ENCODE measurements at places on chromosomes 3 and 15. TPM values are rescaled to one million over a fixed set of nuclear protein-coding genes. Genes with fewer than 3 reads are reported as not detected.

DNA sequence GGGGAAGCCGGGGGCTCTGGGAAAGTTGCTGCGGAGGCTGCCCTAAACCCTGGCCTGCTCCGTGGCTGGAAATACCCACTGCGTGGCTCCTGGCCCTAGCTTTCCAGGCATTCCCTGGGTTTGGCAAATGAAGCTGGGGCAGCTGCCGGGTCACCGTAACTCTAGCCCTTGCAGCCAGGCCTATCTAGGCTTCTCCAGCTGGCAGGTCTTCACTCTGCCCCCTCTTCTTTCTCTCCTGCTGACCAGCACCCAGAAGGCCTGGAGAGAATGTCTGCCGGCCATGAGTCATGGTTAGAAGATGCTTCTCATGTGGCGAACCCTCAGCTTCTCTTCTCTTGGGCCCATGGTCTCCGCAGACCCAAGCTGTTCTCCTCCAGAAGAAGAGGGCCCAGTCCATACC, 5.6 kb upstream of the DLL4 start:
- H3K27me3 ChIP-seq = peaks cover 72% of the 10 kb centered on the region
- H3K4me1 ChIP-seq = peaks cover 9% of the 10 kb centered on the region
- DNase-seq = no peak
- H3K36me3 ChIP-seq = no peaks in the 10 kb centered on the region
- H3K4me3 ChIP-seq = no peak overlapping the region
- no peak overlapping the region for H3K27ac ChIP-seq

DNA sequence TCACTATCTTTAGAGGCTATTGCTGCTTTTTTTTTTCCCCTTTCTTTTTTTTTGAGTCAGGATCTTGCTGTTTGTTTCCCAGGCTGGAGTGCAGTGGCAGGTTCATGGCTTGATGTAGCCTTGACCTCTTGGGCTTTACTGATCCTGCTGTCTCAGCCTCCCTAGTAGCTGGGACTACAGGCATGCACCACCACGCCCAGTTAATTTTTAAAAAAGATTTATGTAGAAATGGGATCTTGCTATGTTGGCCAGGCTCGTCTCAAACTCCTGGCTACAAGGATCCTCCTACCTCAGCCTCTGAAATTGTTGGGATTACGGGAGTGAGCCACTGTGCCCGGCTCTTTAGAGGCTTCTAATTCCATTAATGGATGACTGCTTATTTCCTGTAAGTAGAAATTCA, 15.1 kb downstream of the MGA start:
- no peak overlapping the region for H3K27ac ChIP-seq
- H3K36me3 ChIP-seq = peaks cover 26% of the 10 kb centered on the region
- no peaks in the 10 kb centered on the region for H3K27me3 ChIP-seq
- H3K4me3 ChIP-seq = no peak overlapping the region
- peaks cover 10% of the 10 kb centered on the region for H3K4me1 ChIP-seq
- DNase-seq = no peak

Gene ABHD17C
- 41.0 TPM for total RNA-seq

- peaks cover 5% of the 10 kb centered on the region for H3K4me1 ChIP-seq
- H3K27me3 ChIP-seq = no peaks in the 10 kb centered on the region
- no peak for DNase-seq
- peaks cover 32% of the 10 kb centered on the region for H3K36me3 ChIP-seq
These were observed 60.6 kb downstream of the DPH6 start for GRCh38 chr15:35485411-35485810.

Gene PLSCR5
- not detected for total RNA-seq

DNA sequence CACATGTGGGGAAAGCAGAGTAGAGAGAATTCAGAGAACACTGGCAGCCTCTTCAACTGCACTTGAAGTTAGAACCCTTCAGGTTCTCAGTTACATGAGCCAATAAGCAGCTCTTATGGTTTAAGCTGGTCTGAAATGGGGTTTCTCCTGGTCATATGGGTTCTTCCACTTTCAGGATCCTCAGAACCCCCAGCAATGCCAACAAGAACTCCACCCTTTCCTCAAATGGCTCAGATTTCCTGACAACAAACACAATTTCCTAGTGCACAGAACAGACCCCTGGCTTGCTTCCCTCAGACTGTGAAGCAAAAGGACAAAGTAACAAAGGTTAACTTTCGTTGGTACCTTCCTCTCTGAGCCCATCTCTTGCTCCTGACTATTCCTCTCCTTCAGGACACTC, 23.9 kb upstream of the FRMD4B start:
- peaks cover 5% of the 10 kb centered on the region for H3K4me1 ChIP-seq
- no peaks in the 10 kb centered on the region for H3K36me3 ChIP-seq
- H3K27ac ChIP-seq = no peak overlapping the region
- H3K27me3 ChIP-seq = no peaks in the 10 kb centered on the region
- no peak overlapping the region for H3K4me3 ChIP-seq

Gene CSTA
- 99.3 TPM for total RNA-seq

GRCh38 chr3:29185706-29186105, 95.2 kb upstream of the RBMS3 start:
- H3K36me3 ChIP-seq = no peaks in the 10 kb centered on the region
- no peaks in the 10 kb centered on the region for H3K4me1 ChIP-seq
- no peak for DNase-seq
- H3K27ac ChIP-seq = no peak overlapping the region
- no peak overlapping the region for H3K4me3 ChIP-seq

Gene UBE3A
- 91.3 TPM for total RNA-seq

Gene ATP8B4
- total RNA-seq = 10.3 TPM

Gene PLSCR4
- 6.0 TPM for total RNA-seq

Gene ARGFX
- not detected for total RNA-seq

DNA sequence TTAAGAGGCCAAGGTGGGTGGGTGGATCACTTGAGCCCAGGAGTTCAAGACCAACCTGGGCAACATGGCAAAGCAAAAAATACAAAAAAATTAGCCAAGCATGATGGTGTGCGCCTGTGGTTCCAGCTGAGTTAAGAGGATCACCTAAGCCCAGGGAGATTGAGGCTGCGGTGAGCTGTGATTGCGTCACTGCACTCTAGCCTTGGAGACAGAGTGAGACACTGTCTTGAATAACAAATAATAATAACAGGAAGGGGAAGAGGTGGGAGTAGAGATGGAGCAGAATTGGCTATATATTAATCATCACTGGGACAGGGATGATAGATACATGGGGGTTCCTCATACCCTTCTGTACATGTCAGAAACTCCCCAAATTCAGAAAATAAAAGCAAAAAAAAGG, 23.8 kb upstream of the NMB start:
- no peak for DNase-seq
- peaks cover 23% of the 10 kb centered on the region for H3K36me3 ChIP-seq
- no peak overlapping the region for H3K4me3 ChIP-seq
- no peaks in the 10 kb centered on the region for H3K4me1 ChIP-seq
- H3K27me3 ChIP-seq = no peaks in the 10 kb centered on the region
- no peak overlapping the region for H3K27ac ChIP-seq

GRCh38 chr15:73051391-73051806, 864 bp upstream of the NEO1 start:
- H3K27me3 ChIP-seq = peaks cover 3% of the 10 kb centered on the region
- H3K36me3 ChIP-seq = no peaks in the 10 kb centered on the region
- H3K4me3 ChIP-seq = peak overlapping the region; percentile 88
- H3K4me1 ChIP-seq = peaks cover 21% of the 10 kb centered on the region

GRCh38 chr3:153634683-153635082, 472.7 kb downstream of the RAP2B start:
- no peak for DNase-seq
- H3K4me1 ChIP-seq = no peaks in the 10 kb centered on the region
- H3K4me3 ChIP-seq = no peak overlapping the region
- H3K27ac ChIP-seq = no peak overlapping the region

Gene KNG1
- total RNA-seq = not detected

DNA sequence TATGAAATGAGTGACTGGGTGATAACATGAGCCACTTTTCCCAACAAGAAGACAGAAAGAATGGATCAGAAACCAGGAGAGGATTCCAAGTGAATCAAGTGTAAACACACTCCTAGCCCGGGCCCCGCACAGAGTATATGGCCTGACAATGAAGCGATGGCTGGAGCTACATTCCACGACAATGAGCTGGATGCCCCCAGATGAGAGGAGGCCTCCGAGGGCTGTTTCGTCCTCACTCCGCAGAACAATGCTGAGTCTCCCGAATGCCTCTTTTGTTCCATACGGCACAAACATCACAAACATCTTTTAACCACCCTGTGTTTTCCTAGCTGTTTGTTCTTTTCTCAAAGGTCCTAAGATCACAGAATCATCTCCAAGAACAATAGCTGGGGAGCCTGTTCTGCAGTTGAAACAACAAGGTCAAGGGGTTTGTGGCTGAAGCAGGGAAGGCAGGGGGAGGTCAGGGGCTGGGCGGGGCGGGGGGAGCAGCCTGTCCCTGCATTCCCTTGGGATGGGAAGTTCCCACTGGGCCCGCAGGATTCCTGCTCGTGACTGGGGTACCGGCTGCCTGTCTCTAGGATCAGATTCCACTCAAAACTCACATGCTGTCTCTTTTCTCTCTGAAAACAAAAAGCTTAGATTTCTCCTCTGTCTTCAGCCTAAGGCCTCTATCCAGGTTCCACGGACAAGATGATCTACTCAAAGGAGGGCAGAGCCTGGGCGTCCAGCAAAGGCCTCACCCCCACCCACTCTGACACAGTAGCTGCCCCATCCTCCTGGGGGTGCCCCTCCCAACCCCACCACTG, 151.3 kb downstream of the XXYLT1 start:
- DNase-seq = no peak
- peak overlapping the region; percentile 71 for H3K4me3 ChIP-seq
- no peaks in the 10 kb centered on the region for H3K27me3 ChIP-seq
- H3K36me3 ChIP-seq = no peaks in the 10 kb centered on the region
- H3K27ac ChIP-seq = peak overlapping the region; percentile 81
- peaks cover 41% of the 10 kb centered on the region for H3K4me1 ChIP-seq

DNA sequence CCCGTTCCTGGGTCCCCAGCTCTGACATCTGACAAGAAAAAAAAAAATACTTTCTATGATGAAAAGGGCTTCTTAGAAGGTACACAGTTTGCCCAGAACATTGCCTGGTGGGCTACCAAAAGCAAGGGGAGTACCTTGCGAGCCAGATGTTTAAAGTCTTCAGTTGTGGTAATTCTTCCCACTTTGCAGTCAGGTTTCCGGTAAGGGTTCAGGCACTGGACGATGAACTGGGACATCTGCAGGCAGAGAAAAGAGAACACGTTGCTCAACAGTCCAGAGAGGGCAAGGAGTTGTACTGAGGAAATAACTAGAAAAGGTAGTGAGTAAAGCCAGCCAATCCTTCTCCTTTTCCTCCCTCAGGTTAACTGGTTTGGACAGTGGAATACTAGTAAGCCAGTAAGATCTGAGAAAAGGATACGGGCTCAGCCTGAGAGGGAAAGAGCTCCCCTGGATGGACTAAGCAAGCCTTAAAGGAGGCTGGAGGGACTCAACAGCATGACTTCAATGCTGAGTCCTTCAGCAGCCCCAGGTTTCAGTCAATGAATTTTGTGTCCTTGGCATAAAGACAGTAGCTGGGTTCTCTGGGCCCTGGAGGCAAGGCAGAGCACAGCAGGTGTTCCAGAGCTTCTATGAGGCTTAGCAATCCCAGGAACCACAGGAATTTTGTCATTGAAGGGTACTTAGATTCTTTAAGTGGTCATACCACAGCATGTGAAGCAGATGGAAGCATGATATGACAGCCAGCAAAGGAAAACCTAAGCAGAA, 38.2 kb downstream of the NBEAL2 start:
- H3K4me1 ChIP-seq = no peaks in the 10 kb centered on the region
- no peak overlapping the region for H3K4me3 ChIP-seq
- no peaks in the 10 kb centered on the region for H3K27me3 ChIP-seq
- no peak overlapping the region for H3K27ac ChIP-seq

Gene CDAN1
- total RNA-seq = 37.2 TPM

Gene SLC24A5
- total RNA-seq = 1.3 TPM

GRCh38 chr15:34952481-34952880, 17.1 kb downstream of the AQR start:
- H3K4me1 ChIP-seq = no peaks in the 10 kb centered on the region
- H3K27me3 ChIP-seq = no peaks in the 10 kb centered on the region
- H3K36me3 ChIP-seq = peaks cover 28% of the 10 kb centered on the region
- DNase-seq = no peak

Gene CPNE9
- total RNA-seq = 0.59 TPM

- peaks cover 20% of the 10 kb centered on the region for H3K4me1 ChIP-seq
- no peak overlapping the region for H3K4me3 ChIP-seq
- peak overlapping the region; percentile 42 for H3K27ac ChIP-seq
- no peak for DNase-seq
- peaks cover 3% of the 10 kb centered on the region for H3K36me3 ChIP-seq
- no peaks in the 10 kb centered on the region for H3K27me3 ChIP-seq
These were observed 96.1 kb downstream of the FMN1 start for GRCh38 chr15:33098094-33099058.

Gene TNFAIP8L3
- total RNA-seq = 8.2 TPM

Gene MB21D2
- total RNA-seq = 23.1 TPM

Gene PIGZ
- total RNA-seq = 1.6 TPM

Gene PDCD7
- 22.2 TPM for total RNA-seq

DNA sequence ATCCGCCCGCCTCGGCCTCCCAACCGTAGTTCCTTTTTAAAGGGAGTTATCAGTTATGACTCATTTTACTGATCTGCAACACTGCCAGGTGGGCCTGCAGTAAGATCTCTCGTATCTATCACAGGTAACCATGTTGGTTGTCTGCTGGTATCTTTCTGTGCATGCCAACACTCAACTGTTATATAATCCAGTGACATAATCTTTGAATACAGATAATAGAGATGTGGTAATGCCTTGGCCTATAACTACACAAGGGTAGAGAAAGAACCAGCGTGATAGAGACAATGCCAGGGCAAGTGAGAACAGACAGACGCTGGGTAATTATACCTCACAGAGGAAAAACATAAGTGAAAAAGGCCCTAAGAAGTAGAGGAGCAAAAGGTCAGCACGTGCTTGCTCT, 11.0 kb upstream of the ARPP19 start:
- no peak overlapping the region for H3K4me3 ChIP-seq
- H3K4me1 ChIP-seq = peaks cover 3% of the 10 kb centered on the region
- H3K27me3 ChIP-seq = no peaks in the 10 kb centered on the region
- H3K36me3 ChIP-seq = peaks cover 9% of the 10 kb centered on the region

- DNase-seq = no peak
- no peaks in the 10 kb centered on the region for H3K4me1 ChIP-seq
- peaks cover 23% of the 10 kb centered on the region for H3K27me3 ChIP-seq
- no peak overlapping the region for H3K4me3 ChIP-seq
- H3K36me3 ChIP-seq = no peaks in the 10 kb centered on the region
These were observed 366.6 kb downstream of the AGBL1 start for GRCh38 chr15:86446253-86446640.

DNA sequence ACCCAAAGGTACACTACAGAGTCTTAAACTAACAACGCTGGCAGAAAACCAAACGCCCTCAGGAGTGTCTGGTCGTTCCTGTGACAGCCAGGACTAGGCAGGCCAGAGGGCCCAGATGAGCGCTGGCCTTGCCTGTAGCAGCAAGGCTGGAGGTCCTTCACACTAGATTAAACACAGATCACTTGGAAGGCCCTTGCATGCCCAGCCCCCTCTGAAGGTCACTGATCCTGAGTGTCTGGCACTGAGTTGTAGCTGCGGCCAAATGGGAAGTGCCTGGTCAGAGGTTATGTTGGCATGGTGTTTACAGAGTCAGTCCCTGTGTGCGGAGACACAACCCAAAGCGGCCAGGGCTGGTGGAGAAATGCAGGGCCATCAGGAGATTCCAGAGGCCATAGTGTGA, 58.9 kb downstream of the ZNF621 start:
- no peak overlapping the region for H3K27ac ChIP-seq
- H3K27me3 ChIP-seq = peaks cover 6% of the 10 kb centered on the region
- peaks cover 28% of the 10 kb centered on the region for H3K4me1 ChIP-seq
- H3K4me3 ChIP-seq = no peak overlapping the region
- no peak for DNase-seq

All from type B pancreatic cell (in vitro differentiated cells).